ENCODE measurements at places on chromosomes 11 and 22.
A peak's percentile ranks its signal among the peaks of the same experiment; 100 is the strongest.

GRCh38 chr11:88193278-88193677 lies 18.0 kb upstream of the RAB38 start:
- DNase-seq, result no peak

- no peak for DNase-seq
Observed at GRCh38 chr11:126378763-126379162, 23.3 kb downstream of the ST3GAL4 start.

DNA sequence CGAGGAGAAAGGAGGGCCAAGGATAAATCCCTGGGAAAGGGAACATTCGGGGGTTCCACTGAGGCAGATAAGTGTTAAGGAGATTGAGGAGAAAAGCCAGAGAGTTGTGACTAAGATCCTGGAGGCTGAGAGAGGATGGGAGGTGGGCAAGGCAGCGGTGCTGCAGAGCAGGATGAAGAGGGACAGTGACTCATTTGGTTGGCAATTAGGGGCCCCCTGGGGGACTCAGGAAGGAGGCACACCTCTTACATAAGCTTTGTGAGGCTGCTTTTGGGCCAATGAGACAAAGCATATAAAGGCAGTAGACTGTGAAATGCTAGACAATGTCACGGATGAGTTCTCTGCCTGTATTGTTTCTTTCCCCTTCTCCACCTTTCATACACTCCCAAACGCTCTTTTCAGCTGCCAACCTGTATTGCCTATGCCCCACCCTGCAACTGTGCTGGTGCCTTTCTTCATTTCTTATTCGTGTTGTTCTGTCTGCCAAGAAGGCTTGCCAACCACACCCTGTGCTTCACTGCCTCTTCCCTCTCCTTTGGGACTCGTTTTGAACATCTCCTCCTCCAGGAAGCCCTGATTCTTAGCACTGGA lies 246.8 kb upstream of the KIRREL3 start:
- DNase-seq, result no peak

GRCh38 chr22:46149512-46150033 lies 753 bp upstream of the PPARA start:
- DNase-seq, result peak; percentile 29

Measured in Kasumi-1 (cell line).